ENCODE measurements at places on chromosomes 4 and X.

DNA sequence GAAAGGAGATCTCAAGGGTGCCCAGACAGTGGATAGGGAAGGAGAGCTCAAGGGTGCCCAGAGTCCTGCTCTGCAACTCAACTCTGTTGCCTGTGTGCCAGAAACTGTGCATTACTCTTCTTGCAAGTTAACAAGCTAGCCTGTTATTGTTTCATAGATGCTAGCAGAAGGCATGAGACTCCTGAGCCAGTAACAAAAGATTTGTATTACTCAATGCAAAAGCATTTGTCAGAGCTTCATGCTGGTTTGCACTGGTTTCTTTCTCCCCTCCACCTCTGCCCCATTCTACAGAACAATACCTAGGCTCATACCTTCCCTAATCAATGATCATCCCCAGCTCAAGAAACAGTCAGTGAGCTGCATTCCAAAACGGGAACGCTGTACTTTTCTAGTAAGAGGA lies 124.5 kb upstream of the NEIL3 start:
- no peak for DNase-seq

DNA sequence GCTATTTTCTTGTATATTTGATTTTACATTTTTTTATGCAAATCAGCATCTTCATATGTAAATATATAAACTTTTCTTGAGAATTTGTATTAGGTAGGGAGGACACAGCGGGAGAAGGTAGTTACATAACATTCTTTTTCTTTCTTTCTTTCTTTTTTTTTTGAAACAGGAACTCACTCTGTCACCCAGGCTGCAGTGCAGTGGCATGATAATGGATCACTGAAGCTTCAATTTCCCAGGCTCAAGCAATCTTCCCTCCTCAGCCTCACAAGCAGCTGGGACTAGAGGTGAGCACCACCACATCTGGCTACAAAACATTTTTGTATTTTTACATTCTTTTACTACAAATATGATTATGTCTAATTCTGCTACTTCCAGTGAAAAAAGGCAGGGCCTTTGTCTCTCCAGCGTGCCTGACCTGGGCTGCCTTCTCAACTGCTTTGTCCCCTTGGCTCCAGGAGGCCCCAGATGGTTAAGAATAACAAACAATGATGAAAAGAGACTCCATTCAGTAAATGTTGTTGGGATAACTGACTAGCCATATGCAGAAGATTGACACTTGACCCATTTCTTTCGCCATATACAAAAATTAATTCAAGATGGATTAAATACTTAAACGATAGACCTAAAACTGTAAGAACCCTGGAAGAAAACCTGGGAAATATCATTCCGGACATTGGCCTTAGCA lies 46.5 kb upstream of the FAT4 start:
- no peak for DNase-seq

DNA sequence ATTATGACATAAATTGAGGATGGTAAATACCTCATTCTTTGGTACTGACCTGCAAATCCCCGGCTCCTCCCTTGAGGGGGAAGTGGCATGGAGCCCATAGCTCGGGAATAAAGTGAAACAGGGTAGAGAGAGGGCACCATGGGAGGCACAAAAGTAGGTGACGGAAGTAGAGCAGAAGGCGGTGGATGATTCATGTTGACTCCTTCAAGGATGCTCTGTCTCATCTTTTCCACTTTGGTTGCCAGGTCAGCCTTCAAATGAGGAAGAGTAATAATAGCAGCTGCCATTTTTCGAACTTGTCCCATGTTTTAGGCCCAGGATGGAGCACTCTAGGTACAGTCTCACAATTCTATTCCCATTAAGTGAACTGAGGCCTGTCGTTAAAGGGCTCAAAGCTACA lies 41.4 kb upstream of the PHF8 start:
- no peak for DNase-seq

- no peak for DNase-seq
Measured at GRCh38 chr4:179989975-179990374, 2253.2 kb upstream of the TENM3 start.

GRCh38 chr4:40199179-40199670 lies 2.4 kb downstream of the RHOH start:
- peak; percentile 58 for DNase-seq
